ENCODE measurements at places on chromosomes 6 and 20.

GRCh38 chr20:32945710-32946221, 58.5 kb downstream of the SUN5 start:
- H3K27me3 ChIP-seq = peaks cover 42% of the 10 kb centered on the region
- H3K27ac ChIP-seq = no peak overlapping the region
- no peak overlapping the region for H3K4me3 ChIP-seq

GRCh38 chr6:136550045-136550329, 235 bp downstream of the MAP7 start:
- H3K4me3 ChIP-seq = peak overlapping the region; percentile 75
- peaks cover 41% of the 10 kb centered on the region for H3K27me3 ChIP-seq
- DNase-seq = no peak
- no peak overlapping the region for H3K27ac ChIP-seq
- H3K4me1 ChIP-seq = peaks cover 17% of the 10 kb centered on the region

- no peaks in the 10 kb centered on the region for H3K36me3 ChIP-seq
- H3K27me3 ChIP-seq = no peaks in the 10 kb centered on the region
- no peak overlapping the region for H3K27ac ChIP-seq
- no peak for DNase-seq
- no peaks in the 10 kb centered on the region for H3K4me1 ChIP-seq
Measured at GRCh38 chr6:20360471-20361119, 41.1 kb upstream of the E2F3 start.

GRCh38 chr6:35511562-35511941, 1.1 kb downstream of the TULP1 start:
- H3K27ac ChIP-seq = no peak overlapping the region
- peaks cover 3% of the 10 kb centered on the region for H3K27me3 ChIP-seq
- H3K4me1 ChIP-seq = peaks cover 4% of the 10 kb centered on the region
- no peak for DNase-seq
- H3K36me3 ChIP-seq = no peaks in the 10 kb centered on the region

DNA sequence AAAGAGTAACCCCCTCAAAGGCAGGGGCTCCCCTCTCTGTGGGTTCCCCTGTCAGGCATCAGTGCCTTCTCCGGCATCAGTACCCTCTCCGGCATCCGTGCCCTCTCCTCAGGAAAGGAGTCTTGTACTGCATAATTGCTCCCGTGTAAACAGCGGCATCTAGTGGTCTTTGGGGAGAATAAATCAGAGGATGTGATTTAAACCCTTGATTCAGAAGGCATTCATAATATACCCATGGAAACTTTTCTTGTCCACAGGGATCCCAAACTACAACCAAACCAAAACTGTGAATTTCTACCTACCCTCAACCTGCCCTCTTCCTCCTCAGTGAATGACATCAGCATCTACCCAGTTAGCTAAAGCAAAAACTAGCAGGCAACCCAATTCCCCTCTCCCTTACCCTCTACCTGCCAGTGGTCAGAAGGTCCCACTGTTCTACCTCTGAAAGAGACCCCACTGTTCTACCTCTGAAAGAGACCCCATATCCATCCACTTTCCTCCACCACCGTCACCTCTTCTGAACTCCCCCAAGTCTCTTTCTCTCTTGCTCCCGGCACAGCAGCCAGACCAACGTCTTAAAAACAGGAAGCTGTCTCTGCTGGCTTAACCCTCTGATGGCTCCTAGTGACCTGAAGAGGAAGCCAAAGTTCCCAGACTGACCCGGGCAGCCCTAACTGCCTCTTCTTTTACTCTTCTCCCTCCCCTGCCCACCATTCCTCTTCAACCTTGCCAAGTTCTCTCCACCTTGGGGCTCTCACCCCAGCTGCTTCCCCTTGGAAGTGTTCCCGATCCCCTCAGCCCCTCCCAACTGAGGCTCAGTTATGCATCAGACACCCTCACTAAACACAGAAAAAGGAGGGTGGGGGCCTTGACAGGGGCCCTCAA, 27.2 kb downstream of the UBE2V1 start:
- no peak for DNase-seq
- no peaks in the 10 kb centered on the region for H3K27me3 ChIP-seq
- peaks cover 17% of the 10 kb centered on the region for H3K4me1 ChIP-seq

DNA sequence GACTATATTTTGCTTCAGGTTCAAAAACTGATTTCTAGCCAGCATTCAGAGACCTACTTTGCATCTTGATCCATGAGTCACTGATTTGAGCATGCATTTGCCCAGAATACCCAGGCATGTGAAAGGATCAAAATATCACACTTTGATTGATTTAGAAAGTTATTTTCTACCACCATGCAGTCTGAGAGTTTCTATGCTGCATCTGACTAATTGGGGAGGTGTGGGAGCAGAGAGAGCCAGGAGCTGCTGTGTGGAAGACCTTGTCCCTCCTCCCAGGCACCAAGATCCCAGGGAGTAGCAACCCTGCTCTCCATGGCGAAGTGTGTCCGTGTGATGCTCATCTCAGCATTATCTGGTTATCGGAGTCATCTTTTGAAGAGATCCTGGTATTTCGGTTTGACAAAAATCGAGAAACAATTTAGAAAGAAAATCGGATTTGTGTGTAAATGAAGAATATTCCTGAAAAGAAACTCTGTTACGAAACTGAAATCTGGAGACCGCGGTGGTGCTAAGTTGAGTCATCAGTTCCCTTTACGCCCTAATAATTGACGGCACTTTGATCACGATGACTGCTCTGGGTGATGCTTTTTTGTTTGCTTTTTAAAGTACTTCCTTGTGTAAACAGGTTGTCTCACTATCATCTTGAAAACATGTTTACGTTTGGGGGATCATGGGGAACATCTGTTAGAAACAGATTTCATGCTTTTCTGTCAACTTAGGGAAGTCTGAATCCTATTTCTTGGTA, 193.4 kb downstream of the BACH2 start:
- H3K36me3 ChIP-seq = peaks cover 7% of the 10 kb centered on the region
- DNase-seq = no peak
- peaks cover 13% of the 10 kb centered on the region for H3K4me1 ChIP-seq
- no peak overlapping the region for H3K27ac ChIP-seq

DNA sequence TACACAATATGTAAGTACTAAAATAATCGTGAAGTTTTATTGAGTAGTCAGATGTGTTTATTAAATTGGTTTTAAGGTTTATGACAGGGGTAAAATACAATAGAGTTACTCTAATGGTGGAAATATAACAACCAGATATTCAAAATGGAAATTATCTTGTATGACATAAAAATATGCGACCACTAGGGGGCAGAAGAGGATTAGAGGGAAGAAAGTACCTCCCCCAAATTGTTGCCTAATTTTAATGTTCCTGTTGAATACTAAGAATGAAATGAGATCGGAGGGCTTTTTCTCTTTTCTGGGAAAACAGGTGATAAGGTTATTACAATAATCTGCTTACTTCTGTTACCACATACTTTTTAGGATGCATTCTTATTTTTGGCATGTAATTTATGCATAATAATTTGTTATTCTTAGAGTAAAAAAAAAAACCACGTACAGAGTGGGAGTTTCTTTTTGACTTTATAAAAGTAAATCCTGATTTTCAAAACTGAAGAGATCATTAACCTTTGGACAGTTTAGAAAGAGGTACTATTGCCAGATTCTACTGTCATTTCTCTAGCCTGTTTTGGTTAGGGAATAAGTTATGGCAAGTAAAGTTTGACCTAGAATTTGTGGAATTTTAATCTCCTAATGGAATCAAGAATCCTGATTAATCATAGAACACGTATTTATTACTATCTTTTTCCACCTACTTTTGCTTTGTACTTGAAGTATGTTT, 159.2 kb downstream of the CD109 start:
- H3K36me3 ChIP-seq = no peaks in the 10 kb centered on the region
- H3K4me3 ChIP-seq = no peak overlapping the region
- no peak for DNase-seq
- H3K4me1 ChIP-seq = no peaks in the 10 kb centered on the region

DNA sequence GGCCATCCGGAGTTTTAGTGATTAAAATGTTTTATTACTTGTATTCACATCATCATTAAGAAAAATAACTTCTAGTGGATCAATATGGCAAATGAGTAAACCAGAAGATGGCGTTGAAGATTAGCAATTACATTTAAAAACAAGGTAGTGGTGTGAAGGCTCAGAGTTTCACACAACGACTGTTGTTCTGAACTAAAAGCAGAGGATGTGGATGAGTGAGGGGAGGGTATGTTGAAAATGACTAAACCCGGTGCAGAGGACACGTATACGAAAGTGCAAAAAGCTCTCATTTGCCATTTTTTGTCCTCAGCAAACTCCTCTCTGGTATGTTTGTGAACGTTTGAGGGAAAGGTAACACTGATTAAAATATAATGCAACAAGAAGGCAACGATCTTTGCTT, 1.9 kb upstream of the IRF4 start:
- no peaks in the 10 kb centered on the region for H3K36me3 ChIP-seq
- no peak for DNase-seq
- peaks cover 5% of the 10 kb centered on the region for H3K4me1 ChIP-seq
- peaks cover 94% of the 10 kb centered on the region for H3K27me3 ChIP-seq
- no peak overlapping the region for H3K4me3 ChIP-seq
- H3K27ac ChIP-seq = no peak overlapping the region

DNA sequence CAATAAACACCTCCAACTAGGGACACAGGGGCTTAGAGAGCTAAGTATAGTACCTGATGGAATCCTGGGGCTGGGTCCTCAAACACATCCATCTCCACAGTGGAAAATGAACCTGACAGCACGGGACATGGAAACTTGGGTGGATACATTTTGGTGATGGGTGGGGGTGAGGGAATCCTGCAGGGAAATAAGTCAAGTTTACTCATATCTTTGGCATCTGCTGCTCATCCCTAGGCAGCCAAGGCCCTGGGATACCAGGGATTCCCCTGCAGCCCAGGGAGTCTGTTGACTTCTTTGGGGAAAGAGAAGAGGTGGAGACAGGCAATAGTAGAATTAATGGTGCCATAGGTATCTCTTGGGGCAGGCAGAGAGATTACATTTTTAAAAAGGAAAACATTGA, 6.6 kb downstream of the APOBEC2 start:
- no peaks in the 10 kb centered on the region for H3K27me3 ChIP-seq
- H3K4me3 ChIP-seq = no peak overlapping the region
- peaks cover 5% of the 10 kb centered on the region for H3K4me1 ChIP-seq
- H3K27ac ChIP-seq = no peak overlapping the region
- DNase-seq = no peak

DNA sequence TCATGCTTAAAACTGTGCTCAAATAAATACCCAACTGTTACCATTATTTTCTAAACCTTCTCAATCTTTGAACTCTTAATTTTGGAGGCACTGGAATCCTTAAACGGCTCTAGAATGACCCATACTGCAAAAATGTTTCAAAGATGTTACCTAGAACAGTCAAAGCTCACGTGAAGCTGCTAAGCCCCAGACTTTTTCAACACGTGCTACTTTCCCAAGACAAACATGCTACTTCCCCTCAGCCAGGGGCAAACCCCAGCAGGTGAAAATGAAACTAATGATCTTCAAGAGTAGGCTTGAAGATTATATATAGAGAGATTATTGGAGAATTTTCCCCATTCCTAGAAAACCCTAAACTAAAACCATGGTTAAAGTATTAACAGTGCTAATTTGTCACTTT, 28.1 kb downstream of the HUS1B start:
- H3K4me3 ChIP-seq = no peak overlapping the region
- DNase-seq = no peak
- no peak overlapping the region for H3K27ac ChIP-seq
- H3K36me3 ChIP-seq = peaks cover 19% of the 10 kb centered on the region

DNA sequence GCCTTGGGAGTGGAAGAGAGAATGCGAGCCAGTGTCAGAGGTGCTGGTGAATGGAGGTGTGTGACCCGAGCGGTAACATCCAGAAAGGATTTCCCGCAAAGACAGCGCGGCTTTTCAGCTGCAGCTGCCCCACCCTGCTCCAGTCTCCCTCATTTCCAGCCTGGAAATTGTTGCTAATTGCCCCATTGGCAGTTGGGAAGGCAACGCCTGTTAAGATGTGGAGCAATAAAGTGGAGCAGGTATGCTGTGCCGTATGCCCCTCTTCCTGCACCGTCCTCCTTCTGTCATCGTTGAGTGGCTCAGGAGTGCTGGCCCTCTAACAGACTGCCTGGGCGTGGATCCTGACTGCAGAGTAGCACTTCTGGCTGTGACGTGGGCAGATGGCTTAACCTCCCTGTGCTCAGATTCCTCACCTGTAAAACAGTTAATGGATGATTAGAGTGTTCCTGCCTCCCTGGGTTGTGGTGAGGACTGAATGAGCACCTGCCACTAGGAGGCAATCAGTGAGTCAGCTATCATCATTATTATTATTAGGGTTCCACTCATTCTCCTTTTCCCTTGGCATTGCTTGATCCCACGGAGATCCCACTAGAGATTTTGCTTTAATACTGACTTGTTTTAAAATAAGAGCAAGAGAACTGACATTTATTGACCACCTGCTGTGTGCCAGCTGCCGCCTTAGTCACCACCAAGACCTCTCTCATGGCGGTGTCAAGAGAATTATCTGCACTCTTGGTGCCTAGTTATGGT, 11.7 kb downstream of the ARFGEF2 start:
- no peak for DNase-seq
- peaks cover 20% of the 10 kb centered on the region for H3K4me1 ChIP-seq
- no peak overlapping the region for H3K4me3 ChIP-seq
- H3K27ac ChIP-seq = no peak overlapping the region
- H3K27me3 ChIP-seq = no peaks in the 10 kb centered on the region

- H3K4me3 ChIP-seq = no peak overlapping the region
- peaks cover 25% of the 10 kb centered on the region for H3K36me3 ChIP-seq
- no peak for DNase-seq
- H3K27me3 ChIP-seq = no peaks in the 10 kb centered on the region
- no peak overlapping the region for H3K27ac ChIP-seq
Measured at GRCh38 chr6:82237013-82237412, 10.5 kb downstream of the IBTK start.

DNA sequence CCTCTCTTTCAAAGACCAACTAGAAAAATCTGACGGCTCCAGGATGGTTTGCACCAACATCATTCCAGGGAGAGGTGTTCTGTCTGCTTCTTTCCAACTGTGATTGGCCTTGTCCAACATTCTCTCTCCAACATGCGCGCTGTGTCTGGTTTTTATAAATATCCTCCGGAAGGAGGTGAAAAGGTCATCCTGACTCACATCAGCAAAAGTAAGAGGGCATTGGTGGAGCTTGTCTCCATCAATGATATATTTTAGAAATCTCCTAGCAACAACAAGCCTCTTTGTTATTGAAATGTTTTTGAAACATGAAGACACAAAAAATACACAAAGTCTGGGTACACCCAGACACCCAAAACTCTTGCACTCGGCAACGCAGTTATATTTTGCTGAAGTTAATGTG, 475.3 kb upstream of the JARID2 start:
- peaks cover 33% of the 10 kb centered on the region for H3K4me1 ChIP-seq
- H3K36me3 ChIP-seq = no peaks in the 10 kb centered on the region
- no peak overlapping the region for H3K27ac ChIP-seq
- DNase-seq = no peak
- H3K27me3 ChIP-seq = no peaks in the 10 kb centered on the region
- peak overlapping the region; percentile 15 for H3K4me3 ChIP-seq

GRCh38 chr6:106124437-106125430, 38.6 kb downstream of the PRDM1 start:
- no peaks in the 10 kb centered on the region for H3K27me3 ChIP-seq
- H3K4me3 ChIP-seq = no peak overlapping the region
- DNase-seq = no peak
- H3K36me3 ChIP-seq = no peaks in the 10 kb centered on the region
